ENCODE measurements at places on chromosomes 2 and 18.

GRCh38 chr18:79795446-79795845 is 2.3 kb upstream of the KCNG2 start:
- DNase-seq = no peak
- no peak overlapping the region for H3K4me3 ChIP-seq
- peaks cover 34% of the 10 kb centered on the region for H3K4me1 ChIP-seq
- peaks cover 2% of the 10 kb centered on the region for H3K36me3 ChIP-seq
- no peak overlapping the region for H3K27ac ChIP-seq

DNA sequence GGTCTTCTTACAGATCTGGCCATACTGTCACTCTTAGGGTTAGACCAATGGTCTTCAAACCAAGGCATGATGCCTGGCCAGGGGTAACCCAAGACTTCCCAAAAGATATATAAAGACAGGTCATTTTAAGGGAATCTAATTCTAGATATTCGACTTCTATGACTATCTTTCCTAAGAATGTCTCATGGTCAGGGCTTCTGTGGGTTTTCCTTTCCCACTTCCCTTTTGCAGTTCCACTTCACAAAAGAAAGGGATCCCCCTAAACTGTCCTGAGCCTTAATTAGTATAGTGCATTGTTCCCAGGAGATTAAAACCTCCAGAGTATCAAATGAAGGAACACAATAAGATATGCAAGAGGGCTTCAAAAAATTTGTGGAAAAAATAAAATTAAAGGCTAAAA is 223.6 kb upstream of the SIX2 start:
- peaks cover 7% of the 10 kb centered on the region for H3K27me3 ChIP-seq
- no peaks in the 10 kb centered on the region for H3K36me3 ChIP-seq
- no peak overlapping the region for H3K4me3 ChIP-seq
- peaks cover 3% of the 10 kb centered on the region for H3K4me1 ChIP-seq

DNA sequence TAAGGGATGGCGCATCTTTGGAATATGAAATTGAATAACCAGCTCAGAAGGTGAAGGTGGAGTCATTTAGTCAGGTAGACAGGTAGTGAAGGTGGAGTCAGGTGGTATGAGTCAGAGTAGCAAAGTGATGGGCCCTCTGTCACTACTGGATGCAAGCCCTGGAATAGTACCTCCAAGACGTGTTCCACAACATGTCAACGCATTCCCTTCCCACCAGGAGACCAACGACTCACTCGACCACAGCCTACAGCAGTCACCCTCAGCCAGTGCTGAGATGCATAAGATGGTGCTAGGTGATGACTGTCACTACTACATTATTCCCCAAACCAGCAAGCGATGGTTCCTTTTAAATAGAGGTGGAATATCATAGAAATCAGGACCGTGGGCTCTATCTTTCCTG is 6.8 kb downstream of the CPLX4 start:
- H3K4me1 ChIP-seq = no peaks in the 10 kb centered on the region

DNA sequence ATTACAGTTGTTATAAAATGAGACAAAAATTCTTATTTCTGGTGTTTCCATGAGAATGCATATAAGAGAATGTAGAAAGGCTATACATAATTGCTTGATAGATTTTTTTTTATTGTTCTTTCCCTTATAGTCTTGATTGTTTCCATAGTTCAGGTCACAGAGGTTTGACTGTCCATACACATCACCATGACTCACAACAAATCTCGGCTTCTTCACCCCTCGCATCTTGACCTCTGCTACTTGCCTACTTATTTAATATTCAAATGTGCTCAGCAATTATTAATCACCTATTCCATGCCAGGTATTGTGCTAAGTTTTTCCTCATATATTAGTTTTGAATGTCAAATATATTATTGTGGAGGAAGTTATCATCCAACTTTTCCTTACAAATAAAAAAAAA is 789.6 kb downstream of the RNF144A start:
- no peak overlapping the region for H3K4me3 ChIP-seq
- no peaks in the 10 kb centered on the region for H3K36me3 ChIP-seq
- H3K27ac ChIP-seq = no peak overlapping the region
- H3K4me1 ChIP-seq = peaks cover 7% of the 10 kb centered on the region
- H3K27me3 ChIP-seq = peaks cover 4% of the 10 kb centered on the region
- no peak for DNase-seq

GRCh38 chr18:37483984-37484819 is 81.4 kb downstream of the CELF4 start:
- H3K27me3 ChIP-seq = peaks cover 56% of the 10 kb centered on the region
- H3K27ac ChIP-seq = no peak overlapping the region
- no peak overlapping the region for H3K4me3 ChIP-seq
- no peaks in the 10 kb centered on the region for H3K4me1 ChIP-seq
- DNase-seq = no peak

DNA sequence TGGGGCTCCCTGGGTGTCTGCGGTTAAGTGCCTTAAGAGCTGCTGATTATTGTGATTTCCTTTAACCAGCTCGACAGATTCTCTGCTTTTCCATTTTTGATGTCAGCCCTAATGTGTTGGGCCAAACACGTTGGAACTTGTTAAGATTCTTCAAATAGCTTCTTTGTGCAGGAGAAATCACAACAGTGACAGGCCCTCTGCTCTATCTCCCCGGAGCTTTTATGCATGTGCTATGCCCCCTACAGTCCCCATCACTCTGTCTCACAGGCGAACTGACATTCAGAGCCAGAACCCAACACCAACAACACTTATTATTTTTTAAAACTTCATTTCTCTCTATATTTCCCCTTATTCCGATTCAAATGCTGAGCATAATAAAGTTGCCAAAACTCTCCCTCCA is 371.7 kb upstream of the CELF4 start:
- DNase-seq = no peak
- no peak overlapping the region for H3K4me3 ChIP-seq
- no peak overlapping the region for H3K27ac ChIP-seq
- H3K36me3 ChIP-seq = no peaks in the 10 kb centered on the region
- H3K4me1 ChIP-seq = no peaks in the 10 kb centered on the region
- H3K27me3 ChIP-seq = no peaks in the 10 kb centered on the region

DNA sequence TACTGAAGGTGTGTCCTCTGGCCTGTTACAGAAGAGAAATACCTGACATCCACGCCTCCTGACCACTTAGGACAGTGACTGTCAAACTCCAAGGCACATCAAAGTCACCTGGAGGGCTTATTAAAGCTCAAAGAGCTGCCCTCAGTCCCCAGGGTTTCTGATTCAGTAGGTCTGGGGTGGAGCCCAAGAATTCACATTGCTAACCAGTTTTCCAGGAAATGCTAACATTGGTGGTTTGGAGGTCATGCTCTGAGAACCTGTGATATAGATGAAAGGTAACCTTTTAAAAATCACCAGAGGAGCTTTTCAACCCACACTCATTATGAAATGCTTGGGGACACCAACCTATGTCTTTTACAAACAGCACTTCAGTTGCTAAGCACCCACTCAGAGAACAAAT is 172.3 kb downstream of the ALK start:
- H3K4me1 ChIP-seq = peaks cover 8% of the 10 kb centered on the region
- H3K27me3 ChIP-seq = no peaks in the 10 kb centered on the region

DNA sequence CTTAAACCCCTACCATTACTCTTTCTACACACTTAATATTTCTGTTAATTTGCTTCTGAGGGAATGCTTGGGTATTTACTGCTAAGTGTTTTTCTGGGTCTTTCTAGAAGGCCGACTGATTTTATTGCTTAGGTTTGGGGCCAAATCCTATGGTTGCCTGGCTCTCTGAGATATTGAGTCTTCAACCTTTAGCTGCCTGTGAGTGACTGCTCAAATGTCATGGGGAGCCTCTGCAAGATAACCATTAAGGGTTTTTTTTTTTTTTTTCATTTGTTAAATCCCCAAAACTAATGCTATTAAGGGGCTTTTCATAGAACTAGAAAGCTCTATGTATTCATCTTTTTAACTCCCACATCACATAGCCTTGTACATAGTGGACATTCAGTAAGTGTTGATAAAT is 5.0 kb downstream of the OSBPL6 start:
- H3K4me1 ChIP-seq = no peaks in the 10 kb centered on the region
- no peak overlapping the region for H3K27ac ChIP-seq
- H3K27me3 ChIP-seq = peaks cover 50% of the 10 kb centered on the region
- H3K36me3 ChIP-seq = no peaks in the 10 kb centered on the region

GRCh38 chr2:176575237-176575744 is 306.0 kb downstream of the MTX2 start:
- peaks cover 21% of the 10 kb centered on the region for H3K27me3 ChIP-seq
- no peaks in the 10 kb centered on the region for H3K36me3 ChIP-seq
- H3K4me3 ChIP-seq = no peak overlapping the region
- H3K4me1 ChIP-seq = no peaks in the 10 kb centered on the region

DNA sequence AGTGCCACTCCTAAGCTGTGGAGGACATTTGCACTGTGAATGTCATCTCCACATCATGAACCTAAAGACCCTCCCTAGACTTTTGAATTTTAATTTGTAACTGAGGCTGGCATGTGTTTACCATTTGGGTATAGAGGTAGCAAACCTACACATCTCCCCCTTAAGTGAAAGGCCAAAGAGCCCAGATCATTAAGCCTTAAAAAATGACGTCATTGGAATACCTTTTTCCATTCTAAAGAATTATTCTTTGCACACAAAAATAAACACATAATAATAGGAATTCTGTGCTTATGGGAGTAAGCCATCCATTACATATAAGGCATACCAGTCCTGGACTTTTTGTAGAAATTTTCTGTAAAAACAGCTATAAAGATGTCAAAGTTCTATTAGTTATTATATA is 38.9 kb downstream of the ZNF385B start:
- no peak overlapping the region for H3K27ac ChIP-seq
- H3K4me3 ChIP-seq = no peak overlapping the region
- peaks cover 10% of the 10 kb centered on the region for H3K27me3 ChIP-seq
- H3K36me3 ChIP-seq = no peaks in the 10 kb centered on the region
- DNase-seq = no peak

DNA sequence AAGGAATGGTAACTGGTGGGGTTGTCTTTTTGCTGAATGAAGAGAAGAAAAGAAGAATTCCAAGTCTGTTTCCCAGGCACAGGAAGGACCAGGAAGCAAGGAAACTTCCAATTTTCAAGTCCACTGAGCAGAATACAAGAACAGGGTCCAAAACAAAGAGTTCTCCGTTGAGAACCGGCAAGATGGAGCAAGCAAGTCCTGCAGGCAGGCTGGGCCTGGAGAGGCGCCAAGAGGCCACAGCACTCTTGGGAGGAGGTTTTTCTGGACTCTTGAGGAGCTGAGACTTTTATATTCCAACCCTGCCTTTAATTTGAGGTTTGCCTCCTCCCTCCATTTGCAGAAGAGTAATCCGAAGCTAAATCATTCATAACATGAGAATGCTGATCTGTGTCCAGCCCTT is 224.5 kb downstream of the IKZF2 start:
- H3K27me3 ChIP-seq = peaks cover 2% of the 10 kb centered on the region
- H3K4me3 ChIP-seq = no peak overlapping the region
- no peaks in the 10 kb centered on the region for H3K36me3 ChIP-seq
- no peak overlapping the region for H3K27ac ChIP-seq
- H3K4me1 ChIP-seq = peaks cover 12% of the 10 kb centered on the region

DNA sequence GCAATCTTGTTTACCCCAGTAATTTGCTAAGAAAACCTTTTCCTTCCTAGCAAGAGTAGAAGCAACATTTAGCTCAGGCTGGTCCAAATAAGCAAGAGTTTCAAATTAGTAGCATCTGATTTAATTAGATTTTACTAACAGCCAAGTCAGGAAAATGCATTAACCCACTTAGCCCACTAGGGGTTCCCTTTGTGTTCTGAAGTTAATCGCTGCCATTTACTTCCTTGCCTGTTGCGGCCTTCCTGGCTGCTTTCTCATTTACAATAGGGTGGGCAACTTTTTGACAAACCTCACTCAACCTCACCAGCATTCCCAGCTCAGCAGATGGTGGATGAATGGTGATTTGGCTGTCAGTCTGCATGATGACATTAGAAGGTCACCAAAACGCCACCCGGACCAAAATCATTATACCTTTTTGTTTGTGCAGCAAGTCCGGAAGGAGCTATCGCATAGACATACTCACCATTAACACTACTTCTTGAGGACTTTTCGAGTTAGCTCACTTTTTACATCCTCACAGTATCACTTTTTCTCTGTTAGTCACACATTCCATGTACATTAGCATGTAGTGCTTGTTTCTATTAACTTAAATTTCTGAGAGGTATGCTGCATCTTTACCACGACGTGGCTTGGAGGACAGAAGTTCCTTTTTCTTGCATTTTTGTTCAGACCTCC is 101.5 kb upstream of the SETBP1 start:
- H3K27me3 ChIP-seq = peaks cover 6% of the 10 kb centered on the region
- DNase-seq = no peak
- H3K36me3 ChIP-seq = no peaks in the 10 kb centered on the region
- H3K27ac ChIP-seq = no peak overlapping the region
- H3K4me3 ChIP-seq = no peak overlapping the region
- peaks cover 1% of the 10 kb centered on the region for H3K4me1 ChIP-seq

DNA sequence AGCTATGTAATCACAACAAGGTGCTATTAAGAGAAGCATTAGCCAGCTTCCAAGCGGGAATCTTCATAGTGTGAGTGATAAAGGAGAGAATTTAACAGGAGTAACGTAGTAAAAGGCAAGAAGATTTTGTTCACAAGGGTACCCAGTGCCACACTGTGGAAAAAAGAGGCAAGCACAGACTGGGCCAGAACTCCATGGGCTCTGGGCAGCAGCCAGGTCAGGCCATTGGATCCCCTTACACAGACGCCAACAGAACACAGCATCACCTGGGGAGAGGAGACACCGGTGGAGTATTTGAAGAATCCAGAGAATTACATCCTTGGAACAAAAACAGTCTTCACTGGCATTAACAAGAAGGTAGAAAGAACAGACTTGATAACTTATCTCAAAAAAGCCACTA is 21.2 kb downstream of the AMER3 start:
- no peak overlapping the region for H3K27ac ChIP-seq
- peaks cover 15% of the 10 kb centered on the region for H3K27me3 ChIP-seq
- H3K4me3 ChIP-seq = no peak overlapping the region
- no peaks in the 10 kb centered on the region for H3K4me1 ChIP-seq
- H3K36me3 ChIP-seq = no peaks in the 10 kb centered on the region
- DNase-seq = no peak

DNA sequence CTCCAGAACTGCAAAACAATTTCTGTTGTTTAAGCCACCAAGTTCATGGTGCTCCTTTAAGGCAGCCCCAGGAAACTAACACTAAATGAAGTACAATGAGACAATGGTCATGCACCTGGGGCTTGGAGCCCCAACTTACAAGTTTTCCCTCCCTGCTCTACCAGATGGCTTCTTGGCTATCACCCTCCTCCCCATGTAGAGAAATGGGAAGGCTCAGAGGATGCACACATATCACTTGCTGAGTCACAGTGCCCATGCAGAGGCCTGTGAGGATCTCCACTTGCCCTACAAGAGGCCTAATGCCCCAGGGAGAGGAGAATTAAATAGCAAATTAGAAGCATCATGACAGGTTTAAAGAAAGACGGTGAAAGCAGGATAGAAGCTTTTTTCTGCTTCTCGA is 270.9 kb downstream of the TTC32 start:
- no peak overlapping the region for H3K4me3 ChIP-seq
- no peak for DNase-seq
- H3K27me3 ChIP-seq = peaks cover 7% of the 10 kb centered on the region
- H3K4me1 ChIP-seq = no peaks in the 10 kb centered on the region

- no peaks in the 10 kb centered on the region for H3K36me3 ChIP-seq
- H3K27me3 ChIP-seq = peaks cover 37% of the 10 kb centered on the region
- H3K4me1 ChIP-seq = no peaks in the 10 kb centered on the region
- H3K27ac ChIP-seq = no peak overlapping the region
- DNase-seq = no peak
These were observed 15.5 kb downstream of the FOXI3 start for GRCh38 chr2:88437010-88437409.

GRCh38 chr18:47418746-47419145 is 167.3 kb upstream of the SKOR2 start:
- no peak overlapping the region for H3K4me3 ChIP-seq
- no peak for DNase-seq
- no peak overlapping the region for H3K27ac ChIP-seq

Measured in activated naive CD8-positive, alpha-beta T cell treated with anti-CD3 and anti-CD28 coated beads, Interleukin-2, amount 50 U/mL, for 24 hours (primary cell).